Activated CD8-positive, alpha-beta T cell treated with anti-CD3 and anti-CD28 coated beads for 36 hours (primary cell): ENCODE measurements at places on chromosomes 2 and 18.

GRCh38 chr2:108414256-108414876, 34.6 kb upstream of the GCC2 start:
- H3K27me3 ChIP-seq: no peaks in the 10 kb centered on the region
- H3K4me3 ChIP-seq: no peak overlapping the region
- H3K27ac ChIP-seq: no peak overlapping the region
- H3K36me3 ChIP-seq: no peaks in the 10 kb centered on the region
- no peaks in the 10 kb centered on the region for H3K4me1 ChIP-seq

- H3K27me3 ChIP-seq: no peaks in the 10 kb centered on the region
- H3K36me3 ChIP-seq: peaks cover 3% of the 10 kb centered on the region
- H3K4me3 ChIP-seq: no peak overlapping the region
- peaks cover 42% of the 10 kb centered on the region for H3K4me1 ChIP-seq
- H3K27ac ChIP-seq: no peak overlapping the region
- peak; percentile 21 for DNase-seq
Observed at GRCh38 chr2:197993830-197994229, 189.4 kb downstream of the PLCL1 start.

DNA sequence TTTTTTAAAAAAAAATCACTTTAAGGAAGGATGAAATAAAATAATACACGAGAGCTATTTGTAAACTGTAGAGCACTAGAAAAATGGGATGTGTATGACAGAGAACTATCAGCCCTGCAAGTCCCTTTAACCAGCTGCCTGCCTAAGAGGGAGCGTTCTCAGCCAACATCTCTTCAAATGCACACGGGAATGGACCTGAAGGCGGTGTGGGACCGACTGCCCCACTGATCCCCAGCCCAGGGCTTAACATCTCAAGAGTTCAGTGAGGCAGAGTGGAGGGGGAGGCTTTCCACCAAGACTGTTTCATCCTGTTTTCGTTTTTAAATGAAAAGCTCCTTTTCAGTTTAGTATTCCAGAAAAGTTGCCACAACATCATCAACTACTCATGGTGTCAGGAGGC, 2.2 kb downstream of the INPP4A start:
- peaks cover 53% of the 10 kb centered on the region for H3K4me1 ChIP-seq
- peak overlapping the region; percentile 81 for H3K4me3 ChIP-seq
- H3K27me3 ChIP-seq: no peaks in the 10 kb centered on the region
- DNase-seq: no peak
- H3K36me3 ChIP-seq: peaks cover 8% of the 10 kb centered on the region
- peak overlapping the region; percentile 90 for H3K27ac ChIP-seq

DNA sequence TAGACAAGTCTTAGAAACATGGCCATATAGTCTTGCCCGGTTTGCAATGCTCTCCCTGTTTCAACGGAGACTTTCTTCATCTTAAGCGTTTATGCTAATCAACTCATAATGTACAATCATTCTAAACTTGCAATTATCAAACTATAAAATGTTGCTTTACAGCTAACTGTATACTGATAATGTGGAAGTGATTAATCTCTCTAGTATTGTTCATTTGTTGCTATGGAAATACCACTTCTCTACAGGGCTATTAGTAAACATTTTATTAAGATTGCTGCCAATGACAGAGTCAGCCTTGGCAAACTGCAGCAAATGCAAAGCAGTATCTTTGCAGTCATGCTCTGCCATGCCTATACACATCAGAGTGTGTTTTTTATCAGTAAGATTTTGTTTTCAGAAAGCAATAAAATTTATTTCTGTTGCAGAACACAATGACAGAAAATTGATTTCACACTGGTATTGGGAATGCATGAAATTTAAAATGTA, 1201.8 kb upstream of the CDH2 start:
- H3K27me3 ChIP-seq: no peaks in the 10 kb centered on the region
- no peaks in the 10 kb centered on the region for H3K36me3 ChIP-seq
- H3K27ac ChIP-seq: no peak overlapping the region
- H3K4me1 ChIP-seq: no peaks in the 10 kb centered on the region

DNA sequence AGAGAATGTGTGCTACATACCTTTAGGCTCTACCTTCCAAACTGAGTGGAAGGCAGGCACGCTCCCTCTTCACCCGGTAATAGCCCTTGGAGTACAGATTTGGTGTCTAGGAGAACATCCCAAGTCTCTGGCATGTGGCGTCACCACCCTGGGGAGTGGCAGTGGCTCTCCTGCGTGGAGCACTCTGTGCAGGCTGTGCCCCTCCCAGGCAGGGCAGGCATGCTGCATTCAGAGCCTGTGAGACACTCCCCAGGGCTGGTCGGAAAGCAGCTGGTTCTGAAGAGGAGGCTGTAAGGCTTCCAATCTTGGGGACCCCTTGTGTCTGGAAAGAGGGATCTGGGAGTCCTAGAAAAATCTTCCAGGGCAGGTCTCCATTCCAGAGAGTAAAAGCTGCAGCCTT, 193.3 kb downstream of the ANKRD30B start:
- H3K4me1 ChIP-seq: no peaks in the 10 kb centered on the region
- no peak for DNase-seq
- no peak overlapping the region for H3K4me3 ChIP-seq
- no peak overlapping the region for H3K27ac ChIP-seq
- H3K36me3 ChIP-seq: no peaks in the 10 kb centered on the region
